Stimulated activated CD8-positive, alpha-beta memory T cell treated with anti-CD3 and anti-CD28 coated beads, Interleukin-7, amount 100 ng/mL, for 4 hours (primary cell): ENCODE measurements at places on chromosomes 13 and 19.

GRCh38 chr19:1103132-1103707 is 574 bp upstream of the GPX4 start:
- DNase-seq = no peak

DNA sequence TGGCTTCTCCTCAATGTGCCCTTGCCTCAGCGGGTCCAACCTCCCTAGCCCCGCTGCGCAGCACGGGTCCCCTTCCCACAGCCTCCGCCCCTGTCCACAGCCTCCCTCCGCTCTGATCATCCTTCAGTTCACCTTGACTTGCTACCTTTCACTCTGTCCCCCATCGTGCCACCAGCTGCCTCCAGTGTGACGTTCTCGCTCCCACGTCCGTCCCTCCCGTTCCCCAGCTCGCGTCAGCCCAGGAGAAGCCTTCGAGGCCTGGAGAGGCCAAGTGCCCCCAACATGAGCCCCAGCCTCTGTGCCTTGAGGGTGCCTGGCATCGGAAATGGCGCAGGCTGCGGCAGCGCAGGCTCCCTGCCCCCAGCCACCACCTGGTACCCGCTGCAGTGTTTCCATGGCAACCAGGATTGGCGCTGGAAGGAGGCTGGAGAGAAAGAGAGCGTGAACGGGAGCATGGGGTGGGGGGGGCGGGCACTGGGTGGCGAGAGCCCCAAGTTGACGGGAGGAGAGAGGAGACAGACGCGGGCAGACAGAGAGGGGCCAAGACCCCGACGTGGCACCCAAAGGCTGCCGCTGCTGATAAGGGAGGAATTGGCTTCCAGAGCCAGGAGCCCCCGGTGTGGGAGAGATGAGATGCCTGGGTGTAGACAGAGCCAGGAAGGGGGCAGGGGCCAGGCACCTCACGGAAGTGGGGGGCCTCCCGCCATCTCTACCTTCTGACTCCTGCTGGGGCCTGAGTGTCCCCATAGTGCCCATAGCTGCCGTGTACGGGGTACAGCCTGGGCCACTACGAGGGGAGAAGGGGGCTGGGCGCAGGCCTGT is 844 bp upstream of the ASPDH start:
- no peak for DNase-seq

DNA sequence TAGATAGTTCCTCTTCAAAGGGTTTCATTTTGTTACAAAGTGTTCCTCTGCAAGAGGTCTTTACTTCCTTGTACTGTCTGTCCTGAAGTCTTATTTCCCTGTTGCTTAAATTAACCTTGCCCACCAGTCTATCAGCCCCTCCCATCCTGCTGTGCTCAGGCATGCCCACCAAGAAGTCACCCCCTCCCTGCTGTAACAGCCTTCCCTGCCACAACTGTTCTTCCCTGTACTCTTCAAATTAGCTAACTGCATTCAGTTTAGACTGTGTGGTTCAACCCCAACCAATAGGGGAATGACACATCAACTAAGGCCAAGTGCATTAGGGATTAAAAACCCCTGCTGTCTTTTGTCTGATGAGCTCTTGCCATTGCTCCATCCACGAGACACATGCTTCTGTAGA is 34.4 kb upstream of the ZNF562 start:
- no peak for DNase-seq

DNA sequence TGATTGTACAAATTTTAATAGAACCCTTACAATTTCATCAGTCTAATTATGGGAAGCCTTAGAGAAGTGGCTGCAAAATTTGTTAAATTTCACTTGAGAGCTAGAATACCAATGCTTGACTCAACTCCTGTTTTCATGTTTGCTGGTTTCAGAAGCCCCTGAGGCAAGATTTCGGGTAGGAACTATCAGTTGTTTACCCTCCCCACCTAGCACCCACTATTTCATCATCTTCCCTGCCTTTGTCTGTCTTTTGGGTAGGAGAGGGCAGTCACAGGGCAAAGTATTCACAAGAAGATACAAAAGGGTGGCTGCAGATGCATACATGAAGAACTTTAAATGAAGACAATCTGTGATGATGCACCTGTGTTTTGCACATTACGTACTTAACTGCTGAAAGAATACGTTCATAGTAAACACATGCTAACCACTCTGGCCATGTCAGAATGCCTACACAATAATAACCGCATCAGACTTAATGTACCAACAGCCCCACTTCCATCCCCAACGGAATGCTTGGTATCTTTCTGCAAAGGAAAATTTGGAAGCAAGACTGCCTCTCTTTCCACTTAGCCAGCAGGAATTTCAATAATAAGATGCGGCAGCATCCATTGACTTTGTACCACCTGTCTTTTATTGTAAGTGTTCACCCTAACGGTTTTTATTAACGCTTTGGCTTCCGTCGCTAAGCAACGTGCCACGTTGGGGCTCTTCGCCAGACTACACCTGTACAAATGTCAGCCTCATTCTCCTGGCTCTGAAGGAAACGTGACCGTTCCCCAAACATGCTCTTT is 30.4 kb downstream of the TPT1 start:
- no peak for DNase-seq

DNA sequence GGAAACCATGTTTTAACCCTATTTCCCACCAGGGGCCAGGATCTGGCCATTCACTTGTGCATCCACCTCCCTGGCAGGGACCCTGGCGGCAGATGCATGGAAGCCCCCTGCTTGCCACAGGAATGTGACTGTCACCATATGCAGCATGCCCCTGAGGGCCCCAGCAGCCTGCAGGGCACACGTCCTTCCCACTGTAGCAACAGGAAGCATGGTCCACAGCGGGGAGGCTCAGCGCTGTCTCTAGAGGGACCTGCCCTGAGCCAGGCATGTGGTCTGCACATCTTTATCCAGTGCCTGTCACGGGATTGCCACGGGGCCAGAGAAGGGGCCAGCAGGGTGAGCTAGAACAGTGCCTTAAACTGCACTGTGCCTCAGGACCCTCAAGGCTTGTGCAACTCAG is 34.9 kb upstream of the MCF2L start:
- DNase-seq = no peak

- peak; percentile 66 for DNase-seq
These were observed at the start of gene ZNF121 for GRCh38 chr19:9584073-9584833. Gene ZNF121 (minus strand): TSS chr19:9584504. CDS start chr19:9568097, 16,407 bp downstream.
